ENCODE measurements at places on chromosomes 7 and 10.

GRCh38 chr10:86815035-86815617 is 58.7 kb downstream of the BMPR1A start:
- DNase-seq, result no peak

DNA sequence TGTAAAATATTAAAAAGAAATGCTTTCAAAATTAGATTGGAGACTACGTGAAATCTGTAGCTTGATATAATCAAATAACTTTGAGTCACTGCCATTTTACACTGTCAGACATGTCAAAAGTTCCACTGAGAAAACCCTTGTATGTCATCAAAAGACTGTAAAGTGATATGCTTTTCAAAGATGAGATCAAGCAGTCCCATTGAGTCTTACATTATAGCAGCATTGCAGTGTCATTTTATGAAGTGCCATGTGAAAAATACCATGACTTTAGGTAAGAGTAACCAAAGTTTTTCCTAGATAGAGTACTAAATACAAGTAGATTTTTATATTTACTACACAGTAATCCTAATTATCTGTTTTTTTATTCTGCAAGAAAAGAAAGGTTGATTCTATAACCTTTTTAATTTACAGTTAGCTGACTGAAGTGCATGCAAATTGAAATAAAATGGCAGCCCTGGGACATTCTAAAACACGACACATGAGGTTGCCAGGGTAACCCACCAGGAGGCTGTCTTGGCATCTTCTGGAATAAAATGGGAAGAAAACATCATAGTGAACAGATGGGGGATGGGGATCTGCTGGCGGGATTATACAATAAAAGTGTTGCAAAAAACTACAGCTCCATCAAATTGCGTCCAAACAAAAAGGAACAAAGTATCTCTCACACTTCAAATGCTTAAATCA is 91.3 kb upstream of the TMEM106B start:
- no peak for DNase-seq

GRCh38 chr7:114530057-114530611 is 115.5 kb downstream of the FOXP2 start:
- DNase-seq, result no peak

GRCh38 chr7:158821171-158822031 is 7.9 kb downstream of the ESYT2 start:
- peak; percentile 73 for DNase-seq

DNA sequence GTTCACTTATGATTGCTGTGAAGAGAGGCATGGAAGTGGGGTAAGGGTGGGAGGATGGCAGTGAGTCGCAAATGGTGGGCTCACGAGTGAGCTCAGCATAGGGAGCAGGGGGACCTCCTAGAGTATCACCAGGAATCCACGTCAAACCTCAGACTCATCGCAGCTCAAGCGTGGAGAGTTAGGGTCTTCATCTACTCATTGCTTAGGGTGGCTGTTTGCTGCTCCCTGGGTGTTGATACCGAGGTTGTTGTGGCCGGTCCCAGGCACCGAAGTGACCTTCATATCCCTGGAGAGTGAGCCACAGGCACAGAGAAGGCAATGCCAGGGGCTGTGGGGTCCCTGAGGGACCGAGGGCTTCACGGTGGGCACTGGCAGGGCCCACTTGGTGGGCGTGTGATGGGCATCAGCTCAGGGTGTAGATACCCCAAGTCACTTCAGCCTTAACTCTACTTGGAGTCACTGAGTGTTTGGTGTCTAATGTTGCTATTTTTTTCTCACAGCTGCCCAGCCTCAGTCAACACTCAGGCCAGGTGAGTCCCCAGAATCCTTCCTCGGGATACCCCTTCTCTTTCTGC is 16.8 kb downstream of the DMBT1 start:
- DNase-seq, result no peak

DNA sequence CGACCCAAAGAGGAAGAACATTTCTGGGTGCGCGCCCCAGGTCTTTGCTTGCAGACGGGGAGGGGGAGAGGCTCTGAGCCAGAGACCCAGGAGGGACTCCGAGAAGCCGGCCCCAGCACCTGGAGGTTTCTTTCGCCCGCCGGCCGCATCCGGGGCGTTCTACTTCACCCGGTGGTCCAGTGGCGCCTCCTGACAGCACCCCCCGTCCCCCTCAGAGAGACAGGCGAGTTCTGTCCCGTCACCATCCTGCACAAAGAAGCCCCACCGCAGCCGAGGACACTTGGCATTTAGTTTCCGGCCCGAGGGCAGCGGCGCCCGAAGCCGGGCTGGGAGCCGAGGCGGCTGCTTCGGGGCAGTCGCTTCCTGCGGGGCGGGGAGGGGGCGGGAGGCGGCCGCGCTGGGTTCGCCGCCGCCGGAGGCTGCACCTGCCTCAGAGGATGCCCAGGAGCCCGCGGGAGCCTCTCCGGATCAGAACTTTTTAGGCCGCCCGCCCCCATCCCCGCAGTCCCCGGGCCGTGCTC is at the start of gene TMEM178B:
TSS of gene TMEM178B (plus strand) at position 424 of the 521 bp plus-strand sequence.
- DNase-seq, result no peak

All from CD4-positive, alpha-beta T cell treated with Interleukin-2 at 100 ng/mL for 4 hours (primary cell).